ENCODE measurements at places on chromosomes 2 and 18. TPM values are rescaled to one million over a fixed set of nuclear protein-coding genes. Genes with fewer than 3 reads are reported as not detected.
A peak's percentile ranks its signal among the peaks of the same experiment; 100 is the strongest.

DSC3 gene
- not detected for total RNA-seq

GRCh38 chr2:15782009-15782751 is 158.2 kb upstream of the MYCN start:
- H3K4me3 ChIP-seq: peak overlapping the region; percentile 16
- H3K27me3 ChIP-seq: no peaks in the 10 kb centered on the region
- H3K27ac ChIP-seq: peak overlapping the region; percentile 8
- DNase-seq: peak; percentile 64

DNA sequence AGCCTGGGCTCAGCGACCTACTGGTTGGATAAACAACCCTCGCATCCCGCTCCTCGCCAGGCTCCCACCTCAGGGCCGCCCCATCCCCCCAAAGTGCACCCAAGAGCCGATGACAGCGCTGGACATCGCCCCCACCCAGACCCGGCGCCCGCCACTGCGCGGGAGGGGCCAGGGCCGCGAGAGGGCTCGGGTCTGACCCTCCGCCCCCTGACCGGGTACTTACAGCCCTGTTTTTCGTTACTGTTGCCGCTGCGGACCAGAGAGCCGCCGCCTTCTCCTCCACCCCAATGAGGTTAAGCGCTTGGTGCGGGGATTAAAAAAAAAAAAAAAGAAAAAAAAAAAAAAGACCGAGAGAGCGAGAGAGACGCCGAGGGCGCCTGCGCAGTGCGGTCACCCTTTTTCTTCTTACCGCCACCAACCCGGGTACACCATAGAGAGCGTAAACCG is at the start of gene CLASP1:
Gene CLASP1, minus strand, starts transcription at position 314 of the 447 bp plus-strand sequence. CDS start 43,567 bp downstream, outside the sequence.
- H3K27me3 ChIP-seq: no peaks in the 10 kb centered on the region
- H3K4me3 ChIP-seq: peak within 1 kb of the TSS; percentile 66
- peaks cover 9% of the 10 kb centered on the region for H3K4me1 ChIP-seq

DNA sequence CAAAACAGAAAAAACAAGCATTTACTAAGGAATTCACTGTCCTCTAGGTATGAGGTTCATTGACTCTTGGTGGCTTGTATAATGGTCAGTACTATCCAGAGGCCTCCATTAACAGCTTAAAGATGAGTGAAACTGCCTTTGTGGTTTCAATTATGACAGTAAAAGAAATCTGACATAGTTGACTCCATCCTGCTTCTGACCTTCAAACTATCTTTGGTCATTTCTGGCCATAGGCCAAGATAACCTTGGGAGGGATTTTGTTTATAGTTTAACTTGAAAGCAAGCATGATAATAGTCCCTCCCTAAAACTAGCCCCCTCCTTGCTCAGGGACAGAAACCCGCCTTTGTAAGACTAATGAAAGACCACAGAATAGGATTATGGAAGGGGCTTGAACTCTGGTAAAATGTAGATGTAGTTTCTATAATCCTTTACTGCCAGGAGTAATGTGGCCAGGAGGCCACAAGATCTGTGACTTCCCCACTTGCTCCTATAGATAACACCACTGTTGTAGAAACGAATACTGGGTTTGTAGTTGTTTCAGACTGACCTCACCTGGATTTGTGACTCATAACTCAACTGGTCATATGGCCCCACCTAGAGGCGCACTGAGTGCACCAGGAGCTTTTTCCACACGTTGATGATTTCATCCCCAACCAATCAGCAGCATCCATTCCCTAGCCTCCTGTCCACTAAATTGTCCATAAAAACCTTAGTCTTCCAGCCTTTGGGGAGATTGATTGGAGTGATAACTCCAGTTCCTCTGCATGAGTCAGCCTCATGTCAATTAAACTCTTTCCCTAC is 8.6 kb upstream of the PLEKHM3 start:
- no peaks in the 10 kb centered on the region for H3K36me3 ChIP-seq
- no peak overlapping the region for H3K27ac ChIP-seq
- no peaks in the 10 kb centered on the region for H3K27me3 ChIP-seq
- H3K4me1 ChIP-seq: no peaks in the 10 kb centered on the region
- peak; percentile 57 for DNase-seq
- no peak overlapping the region for H3K4me3 ChIP-seq

GRCh38 chr2:70947556-70948184 is 12.0 kb downstream of the ATP6V1B1 start:
- H3K27ac ChIP-seq: no peak overlapping the region
- no peaks in the 10 kb centered on the region for H3K36me3 ChIP-seq
- no peaks in the 10 kb centered on the region for H3K27me3 ChIP-seq
- peak; percentile 45 for DNase-seq
- H3K4me3 ChIP-seq: peak overlapping the region; percentile 47
- H3K4me1 ChIP-seq: peaks cover 18% of the 10 kb centered on the region

DNA sequence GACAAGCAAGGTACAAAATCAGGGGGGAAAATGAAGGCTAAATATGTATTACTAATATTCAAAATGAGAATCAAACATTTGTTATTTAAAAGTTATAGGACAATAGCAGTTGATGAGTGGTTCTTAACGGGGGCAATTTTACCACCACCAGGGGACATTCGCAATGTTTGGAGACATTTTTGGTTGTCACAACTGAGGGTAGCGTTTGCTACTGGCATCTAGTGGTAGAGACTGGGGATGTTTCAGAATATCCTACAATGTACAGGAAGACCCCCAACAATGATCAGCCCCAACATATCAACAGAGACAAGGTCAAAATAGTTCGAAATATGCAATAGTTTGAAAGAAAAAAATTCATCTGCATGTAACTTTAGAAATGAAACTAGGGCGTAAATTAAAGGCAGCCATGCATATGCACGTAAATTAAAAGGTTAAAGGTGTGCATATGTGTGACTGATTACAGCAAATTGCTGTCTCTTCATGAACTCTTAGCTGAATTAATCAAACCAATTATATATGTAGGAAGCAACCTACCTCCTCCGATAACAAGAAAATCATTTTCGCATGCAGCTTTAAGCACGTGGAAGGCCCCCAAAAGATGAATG is 61.2 kb upstream of the CUL3 start:
- H3K36me3 ChIP-seq: no peaks in the 10 kb centered on the region
- H3K4me1 ChIP-seq: no peaks in the 10 kb centered on the region
- no peak overlapping the region for H3K4me3 ChIP-seq

GRCh38 chr18:74731097-74731496 is 133.4 kb downstream of the ZNF407 start:
- H3K36me3 ChIP-seq: no peaks in the 10 kb centered on the region
- no peaks in the 10 kb centered on the region for H3K27me3 ChIP-seq
- no peak for DNase-seq
- no peak overlapping the region for H3K4me3 ChIP-seq
- no peaks in the 10 kb centered on the region for H3K4me1 ChIP-seq

REG1A gene
- not detected for total RNA-seq

DNA sequence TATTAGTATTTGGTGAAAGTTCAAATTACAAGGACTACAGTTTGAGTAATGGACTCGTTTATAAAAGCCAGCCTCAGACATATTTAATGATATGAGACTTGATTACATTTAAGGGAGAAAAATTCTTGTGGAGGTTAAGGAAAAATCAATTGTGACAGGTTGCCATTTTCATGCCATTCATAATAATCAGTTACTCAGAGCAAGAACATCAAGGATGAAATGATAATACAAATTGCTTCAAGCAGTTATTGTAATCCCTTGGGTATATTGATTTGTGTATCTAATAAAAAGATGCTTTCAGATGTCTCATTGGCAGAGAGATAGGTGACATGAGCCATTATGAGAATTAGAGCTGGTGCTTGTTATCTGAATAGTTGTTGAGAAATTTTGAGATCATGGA is 153.6 kb downstream of the ATP9B start:
- H3K4me3 ChIP-seq: no peak overlapping the region
- H3K27ac ChIP-seq: no peak overlapping the region
- DNase-seq: no peak
- H3K27me3 ChIP-seq: no peaks in the 10 kb centered on the region

DNA sequence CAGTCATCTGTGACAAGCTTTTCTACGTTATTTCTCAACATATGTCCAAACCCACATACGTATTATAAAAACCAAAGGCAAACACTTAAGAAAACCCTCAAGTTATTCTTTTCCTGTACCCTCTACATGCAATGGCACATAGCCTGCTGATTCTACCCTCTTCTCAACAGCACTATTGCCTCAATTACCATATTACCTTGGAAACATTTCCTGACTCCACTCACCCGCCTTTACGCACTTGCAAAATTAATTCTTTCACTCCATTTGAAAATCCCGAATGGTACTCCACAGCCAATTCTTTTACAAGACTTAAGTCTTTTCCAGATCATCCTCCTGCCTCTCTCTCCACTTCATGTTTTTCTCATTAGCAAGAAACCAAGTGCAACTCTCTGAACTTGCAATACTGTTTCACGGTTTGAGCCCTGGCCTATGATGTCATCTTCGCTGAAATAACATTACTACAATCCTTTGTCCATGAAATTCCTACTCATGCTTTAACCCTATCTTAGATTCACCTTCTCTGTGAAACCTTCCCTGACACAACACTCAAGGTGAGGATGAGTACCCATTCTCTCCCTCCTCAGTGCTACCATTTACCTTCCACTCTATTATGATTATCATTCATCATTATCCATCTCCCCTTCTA is 29.0 kb downstream of the SESTD1 start:
- no peaks in the 10 kb centered on the region for H3K27me3 ChIP-seq
- DNase-seq: no peak
- H3K4me1 ChIP-seq: peaks cover 4% of the 10 kb centered on the region

GRCh38 chr2:133405252-133405651 is 163.0 kb downstream of the NCKAP5 start:
- DNase-seq: no peak
- H3K36me3 ChIP-seq: no peaks in the 10 kb centered on the region

KDM3A gene
- total RNA-seq: 34.8 TPM

DNA sequence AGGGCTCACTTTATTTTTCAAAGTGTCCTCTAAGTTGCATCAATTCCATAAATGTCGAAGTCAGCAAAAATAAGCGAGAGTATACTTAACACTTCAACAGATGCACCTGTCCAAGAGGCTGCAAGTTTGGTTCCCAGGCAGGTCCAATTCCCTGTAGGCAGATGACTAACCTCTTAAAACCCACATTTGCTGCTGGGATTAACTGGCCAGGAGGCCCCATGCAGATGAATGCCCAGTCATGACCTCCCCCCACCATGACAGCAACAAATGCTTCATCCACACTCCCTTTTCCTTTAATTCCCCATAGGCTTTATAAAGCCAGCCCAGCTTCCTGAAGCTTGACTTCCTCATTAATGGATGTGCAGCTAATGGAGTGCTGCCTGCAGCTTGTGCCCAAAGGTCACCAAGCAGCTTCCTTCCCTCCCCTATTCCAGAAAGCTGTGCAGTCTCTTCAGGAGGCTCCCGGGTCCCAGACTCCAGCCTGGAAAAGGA is 35.7 kb downstream of the REEP1 start:
- peak; percentile 82 for DNase-seq
- no peak overlapping the region for H3K27ac ChIP-seq
- no peaks in the 10 kb centered on the region for H3K36me3 ChIP-seq
- no peak overlapping the region for H3K4me3 ChIP-seq
- no peaks in the 10 kb centered on the region for H3K27me3 ChIP-seq

DNA sequence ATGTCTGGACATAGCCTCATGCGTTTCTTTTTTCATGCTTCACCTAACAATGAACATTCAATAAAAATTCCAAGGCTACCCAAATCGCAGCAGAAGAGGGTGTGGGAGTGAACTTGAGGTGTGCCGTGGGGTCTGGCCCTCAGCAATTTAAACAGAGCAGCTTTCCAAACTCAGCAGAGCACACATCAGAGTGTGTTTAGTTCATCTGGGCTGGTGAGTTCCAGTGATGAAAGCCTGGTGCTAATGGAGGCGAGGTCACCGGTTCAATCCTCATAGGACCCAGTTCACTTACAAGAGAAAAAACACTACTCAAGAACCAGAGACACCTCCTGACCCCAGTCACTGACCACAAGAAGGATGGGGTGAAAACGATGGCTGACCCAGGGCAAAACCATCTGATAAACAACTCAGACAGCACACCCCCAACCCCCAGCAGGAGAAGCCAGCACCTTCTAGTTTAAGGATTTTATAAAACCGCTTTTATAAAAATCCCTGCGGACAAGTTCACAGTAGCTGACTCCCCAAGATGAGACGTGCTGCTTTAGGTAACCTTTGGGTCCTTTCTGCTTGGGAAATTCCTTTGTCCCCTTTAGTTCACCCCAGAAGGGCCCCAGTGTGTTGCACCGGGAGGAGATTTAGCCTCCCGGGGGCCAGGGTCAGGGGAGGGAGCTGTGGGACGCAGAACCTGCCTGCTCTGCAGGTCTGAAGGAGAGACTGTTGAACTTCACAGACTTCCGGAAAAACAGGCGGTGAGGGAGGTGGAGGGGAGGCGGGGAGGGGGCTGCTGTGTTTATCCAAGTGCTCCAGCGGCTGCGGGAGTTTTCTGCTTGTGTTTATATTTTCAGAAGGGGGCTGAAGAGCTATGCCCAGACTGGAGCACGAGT is 152.7 kb upstream of the SOX11 start:
- peak overlapping the region; percentile 51 for H3K4me3 ChIP-seq
- H3K4me1 ChIP-seq: peaks cover 32% of the 10 kb centered on the region
- no peaks in the 10 kb centered on the region for H3K36me3 ChIP-seq
- H3K27ac ChIP-seq: peak overlapping the region; percentile 45
- DNase-seq: peak; percentile 56
- no peaks in the 10 kb centered on the region for H3K27me3 ChIP-seq

SCN7A gene
- total RNA-seq: 0.18 TPM

ADAM23 gene
- 25.0 TPM for total RNA-seq

GRCh38 chr2:118589721-118590120 is 257.7 kb downstream of the EN1 start:
- H3K27ac ChIP-seq: no peak overlapping the region
- H3K27me3 ChIP-seq: peaks cover 7% of the 10 kb centered on the region
- H3K4me3 ChIP-seq: no peak overlapping the region
- no peaks in the 10 kb centered on the region for H3K4me1 ChIP-seq
- no peak for DNase-seq
- H3K36me3 ChIP-seq: no peaks in the 10 kb centered on the region

- H3K4me3 ChIP-seq: no peak overlapping the region
- H3K27me3 ChIP-seq: no peaks in the 10 kb centered on the region
- H3K27ac ChIP-seq: no peak overlapping the region
- H3K4me1 ChIP-seq: no peaks in the 10 kb centered on the region
These were observed 87.5 kb upstream of the SLC35G4 start for GRCh38 chr18:11521853-11522252.

DLX1 gene
- 13.5 TPM for total RNA-seq

All from SJCRH30 (cell line).